SJCRH30 (cell line): ENCODE measurements at places on chromosomes 7 and 10.

DNA sequence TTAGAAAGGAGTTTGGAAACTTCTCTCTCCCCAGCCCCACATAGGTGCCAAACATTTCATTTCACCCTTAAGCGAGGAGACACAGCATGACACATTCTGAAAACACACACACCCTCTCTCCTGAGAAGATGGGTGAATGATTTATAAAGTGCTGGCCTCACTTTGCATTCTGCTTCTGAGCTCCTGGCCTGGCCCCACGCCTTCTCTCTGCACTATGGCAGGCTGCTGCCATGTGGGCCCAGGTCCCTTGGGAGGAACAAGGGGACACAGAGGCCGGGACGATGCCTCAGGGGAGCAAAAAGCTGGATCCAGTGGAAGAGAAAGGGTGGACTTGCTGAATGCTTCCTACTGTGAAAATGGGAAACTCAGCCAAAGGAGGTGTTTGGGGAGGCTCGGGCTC, 56.0 kb downstream of the CPXM2 start:
- DNase-seq: no peak

DNA sequence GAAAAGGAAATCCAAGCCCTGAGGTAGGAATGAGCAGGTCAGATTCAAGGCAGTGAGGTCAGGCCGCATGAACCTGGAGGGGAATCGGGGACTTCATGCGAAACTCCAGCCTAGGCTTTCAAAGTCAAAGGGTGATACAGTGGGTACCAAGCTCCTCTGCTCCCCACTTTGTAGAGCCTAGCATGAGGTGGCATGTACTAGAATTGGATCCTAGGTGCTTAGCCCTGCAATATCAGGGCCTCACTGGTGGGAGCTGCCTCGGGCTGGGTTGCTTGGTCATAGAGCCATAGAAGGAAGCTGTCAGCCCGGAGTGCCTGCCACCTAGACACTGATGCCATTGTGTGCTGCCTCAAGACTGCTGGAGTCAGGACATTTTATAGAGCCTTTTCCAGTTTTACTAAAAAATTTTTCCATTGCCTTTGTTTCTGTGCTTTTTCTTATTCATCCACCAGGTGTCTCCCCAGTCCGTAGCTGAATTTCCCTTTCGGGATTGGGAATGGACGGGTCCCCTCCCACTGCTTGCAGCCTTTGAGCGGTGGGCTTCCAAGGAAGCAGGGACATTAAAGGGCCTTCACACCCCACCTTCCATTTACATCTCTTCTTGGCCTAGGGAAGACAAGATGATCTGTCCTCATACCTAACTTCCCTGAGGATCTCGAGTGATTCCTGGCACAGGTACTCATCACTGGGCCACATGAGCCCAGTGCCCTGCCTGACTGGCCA, 5.5 kb upstream of the LZTS2 start:
- DNase-seq: peak; percentile 75

- DNase-seq: no peak
Observed at GRCh38 chr7:2180081-2180480, 52.7 kb downstream of the MAD1L1 start.

DNA sequence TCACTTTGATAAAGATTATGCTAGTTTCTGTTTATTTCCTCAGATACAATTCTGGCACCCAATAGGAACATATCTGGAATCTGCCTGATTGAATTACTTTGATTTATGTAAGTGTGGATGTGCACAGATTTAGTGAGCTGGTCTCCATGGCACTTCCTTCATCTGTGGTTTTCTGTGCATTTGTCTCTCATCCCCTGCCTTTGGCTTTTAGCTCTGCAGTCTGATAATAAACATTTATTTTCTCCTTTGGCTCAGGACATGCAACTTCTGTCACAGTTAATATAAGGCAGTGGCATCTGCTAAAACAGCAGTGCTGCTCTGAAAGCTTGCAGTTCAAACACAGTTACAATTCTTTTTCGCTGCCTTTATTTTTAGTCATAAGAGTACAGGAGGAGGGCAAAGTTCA, 273.7 kb upstream of the CHRM2 start:
- no peak for DNase-seq

GRCh38 chr7:114081606-114082425, 163.0 kb upstream of the PPP1R3A start:
- DNase-seq: peak; percentile 26

DNA sequence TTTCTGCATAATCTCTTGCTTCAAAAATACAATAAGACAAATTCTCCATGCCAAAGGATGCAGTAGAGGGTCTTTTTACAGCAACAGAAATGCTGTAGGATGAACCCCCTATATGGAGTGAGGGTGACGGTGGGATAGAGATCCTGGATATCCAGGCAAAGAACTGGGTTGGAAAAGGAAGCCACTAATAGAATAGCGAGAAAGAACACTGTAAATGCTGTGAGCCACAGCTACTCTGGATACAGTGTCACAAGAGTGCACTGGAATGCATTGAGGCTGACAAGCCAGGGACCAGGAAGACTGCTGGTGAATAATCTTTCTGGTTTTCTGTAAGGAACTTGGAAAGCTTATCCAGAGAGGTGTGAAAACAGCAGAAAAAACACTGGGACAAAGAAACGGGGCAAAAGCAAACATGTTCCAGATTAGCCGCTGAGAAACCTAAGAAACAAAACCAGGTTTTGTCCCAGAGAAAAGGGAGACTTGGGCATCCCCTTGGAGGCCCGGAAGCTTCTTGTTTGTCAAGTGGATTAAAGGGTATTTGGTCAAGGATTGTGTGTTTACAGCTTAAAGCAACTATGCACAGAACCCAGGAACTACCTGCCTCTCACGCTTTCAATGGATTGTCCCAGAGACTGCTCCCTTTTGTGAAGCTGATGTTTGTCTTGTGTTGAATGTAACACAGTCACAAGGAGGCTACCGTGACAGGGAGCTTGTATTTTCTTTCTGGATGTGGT, 6.2 kb upstream of the MSMB start:
- DNase-seq: no peak

- DNase-seq: no peak
Observed at GRCh38 chr10:63214571-63214970, 81.4 kb downstream of the NRBF2 start.

GRCh38 chr10:30786131-30786530, 156.6 kb upstream of the LYZL2 start:
- DNase-seq: no peak

- DNase-seq: no peak
Observed at GRCh38 chr7:93014410-93014809, 103.4 kb downstream of the SAMD9 start.

GRCh38 chr7:42753367-42753766, 158.5 kb downstream of the C7orf25 start:
- DNase-seq: no peak

- DNase-seq: no peak
Observed at GRCh38 chr10:62707810-62708209, 96.7 kb upstream of the ADO start.

DNA sequence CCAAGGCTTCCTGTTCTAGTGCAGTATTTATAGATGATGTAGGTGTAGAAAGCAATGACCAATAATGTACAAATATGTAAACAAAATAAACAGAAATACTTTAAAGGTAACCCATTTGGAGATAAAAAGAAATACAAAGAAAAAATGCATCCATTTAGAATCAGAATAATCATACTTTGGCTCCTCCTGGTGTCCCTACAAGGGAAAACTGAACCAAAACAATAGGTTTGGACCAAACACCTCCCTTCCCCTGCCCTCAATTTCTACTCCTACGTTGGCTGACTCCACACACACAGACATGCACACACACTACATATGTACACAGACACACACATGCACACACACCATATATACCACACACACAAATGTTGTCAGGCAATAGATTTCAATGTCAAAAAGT, 36.0 kb downstream of the C10orf143 start:
- DNase-seq: no peak

GRCh38 chr7:71517940-71518699, 386.2 kb downstream of the GALNT17 start:
- no peak for DNase-seq

GRCh38 chr10:101952191-101952590, 103.8 kb downstream of the ARMH3 start:
- DNase-seq: no peak

DNA sequence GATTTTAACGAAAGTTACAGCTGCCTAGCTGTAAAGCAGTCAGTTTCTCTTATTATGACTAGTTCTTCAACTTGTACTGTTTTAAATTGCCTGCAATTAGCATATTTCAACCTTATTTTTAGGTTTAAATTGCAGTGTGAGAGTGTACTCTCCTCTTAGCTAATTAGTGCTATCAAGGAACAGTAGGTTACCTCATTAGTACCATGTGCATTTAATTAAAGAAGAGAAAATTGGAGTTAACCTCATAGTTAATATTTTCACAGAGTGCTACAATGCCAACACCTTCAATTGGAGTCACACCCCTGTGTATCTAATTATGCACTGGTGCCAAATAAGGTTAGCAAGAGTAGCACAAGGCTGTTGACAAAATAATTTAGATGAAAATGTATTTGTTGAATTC, 154.6 kb downstream of the FOXP2 start:
- no peak for DNase-seq

GRCh38 chr7:12337095-12337494, 66.6 kb downstream of the VWDE start:
- no peak for DNase-seq

DNA sequence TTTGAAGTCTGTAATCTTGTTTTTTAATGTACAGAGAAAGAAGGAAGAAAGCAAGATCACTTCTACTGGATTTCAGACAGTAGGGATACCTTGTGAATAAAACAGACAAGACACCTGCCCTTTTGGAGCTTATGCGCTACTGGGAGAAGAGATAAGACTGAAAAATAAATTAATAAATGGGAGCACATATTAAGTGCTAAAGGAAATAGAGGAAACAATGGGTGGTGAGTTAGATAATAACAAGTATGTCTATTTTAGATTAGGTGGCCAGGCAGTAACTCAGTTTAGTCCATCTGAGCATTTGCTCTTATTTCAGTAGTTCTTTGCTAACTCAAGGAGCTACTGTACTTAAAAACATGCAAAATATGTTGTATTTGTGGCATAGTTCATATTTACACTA, 15.9 kb downstream of the MIOS start:
- DNase-seq: no peak

GRCh38 chr7:82209179-82209747, 234.3 kb downstream of the CACNA2D1 start:
- DNase-seq: no peak

GRCh38 chr10:131044379-131045111, 267.0 kb downstream of the TCERG1L start:
- DNase-seq: no peak

GRCh38 chr10:74488907-74489306, 337.5 kb upstream of the KAT6B start:
- DNase-seq: no peak

DNA sequence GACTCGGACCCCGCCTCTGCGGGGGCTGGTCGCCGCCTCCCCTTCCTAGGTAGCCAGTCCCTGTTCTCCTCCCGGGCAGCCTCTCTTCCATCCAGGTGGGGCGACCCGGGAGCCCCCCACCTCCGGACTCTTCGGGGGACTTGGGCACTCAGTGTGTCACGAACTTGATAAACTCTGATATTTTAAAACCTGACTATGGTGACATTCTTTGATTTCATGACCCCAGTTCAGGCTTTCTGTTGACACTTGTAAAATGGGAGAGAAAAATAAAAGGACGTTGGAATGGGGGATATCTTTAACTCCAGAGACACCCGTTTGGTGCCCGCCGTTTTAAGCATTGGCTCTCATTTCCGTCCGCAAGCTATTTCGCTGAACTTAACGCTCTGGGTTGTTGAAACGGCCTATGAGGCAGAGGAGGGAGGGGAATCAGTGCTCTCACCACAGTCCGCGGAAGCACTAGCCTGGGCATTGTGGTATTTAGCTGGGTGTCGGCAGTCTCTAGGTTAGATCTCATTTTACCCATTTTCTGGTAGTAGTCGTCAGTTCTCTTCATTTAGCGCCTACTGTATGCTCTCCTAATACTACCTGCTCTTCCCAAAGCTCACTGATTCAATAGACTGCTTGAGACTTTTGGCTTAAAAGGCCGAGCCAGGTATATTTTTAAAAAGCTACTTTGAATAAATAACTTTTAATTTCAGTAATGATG, 738 bp downstream of the VPS26A start:
- DNase-seq: peak; percentile 55

- no peak for DNase-seq
Observed at GRCh38 chr10:52994370-52994769, 221.8 kb upstream of the MBL2 start.

GRCh38 chr10:50210876-50211275, 40.4 kb downstream of the ASAH2 start:
- no peak for DNase-seq

DNA sequence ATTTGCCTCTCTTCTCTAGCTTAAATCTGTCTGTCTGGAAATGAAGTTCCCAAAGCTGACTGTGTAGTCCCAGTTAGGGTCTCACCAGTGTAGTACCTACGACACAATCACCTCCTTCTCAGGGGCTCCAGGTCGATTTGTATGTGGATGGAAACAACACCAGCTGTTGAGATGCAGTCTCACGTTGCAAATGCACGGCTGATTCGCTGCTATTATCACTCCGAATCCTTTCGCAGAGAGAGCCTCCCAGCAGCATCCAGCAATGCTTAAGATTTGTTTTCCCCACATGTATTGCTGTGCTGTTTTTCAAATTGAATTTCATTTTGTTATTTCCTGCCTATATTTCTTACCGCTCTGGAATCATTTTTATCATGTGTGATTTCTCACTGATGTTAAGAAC, 16.3 kb downstream of the VSTM4 start:
- no peak for DNase-seq

- peak; percentile 59 for DNase-seq
Observed at GRCh38 chr10:22624287-22624738, 90.1 kb downstream of the PIP4K2A start.

- DNase-seq: no peak
Observed at GRCh38 chr7:22329816-22330524, 27.0 kb downstream of the RAPGEF5 start.

DNA sequence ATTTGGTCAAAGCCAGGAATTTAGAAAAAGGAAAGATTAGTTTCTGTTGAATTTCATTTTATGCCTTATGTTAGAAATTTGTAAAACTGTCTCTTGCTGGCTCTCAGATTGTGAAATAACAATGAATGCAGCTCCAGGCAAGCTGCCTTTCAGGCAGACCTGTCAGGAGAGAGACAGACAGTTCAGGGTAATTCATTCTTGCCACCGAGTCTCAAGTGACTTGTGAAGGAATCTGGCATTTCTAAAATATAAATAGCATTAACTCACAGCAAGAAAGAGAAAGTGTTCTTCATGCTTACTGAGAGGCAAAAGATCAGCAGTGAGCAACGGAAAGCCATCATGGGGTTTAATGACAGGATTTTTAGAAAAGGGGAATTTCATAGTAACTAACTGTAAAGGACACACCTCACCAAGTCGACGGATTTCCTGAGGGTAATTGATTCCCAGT, 442.3 kb upstream of the AKR1E2 start:
- peak; percentile 16 for DNase-seq

DNA sequence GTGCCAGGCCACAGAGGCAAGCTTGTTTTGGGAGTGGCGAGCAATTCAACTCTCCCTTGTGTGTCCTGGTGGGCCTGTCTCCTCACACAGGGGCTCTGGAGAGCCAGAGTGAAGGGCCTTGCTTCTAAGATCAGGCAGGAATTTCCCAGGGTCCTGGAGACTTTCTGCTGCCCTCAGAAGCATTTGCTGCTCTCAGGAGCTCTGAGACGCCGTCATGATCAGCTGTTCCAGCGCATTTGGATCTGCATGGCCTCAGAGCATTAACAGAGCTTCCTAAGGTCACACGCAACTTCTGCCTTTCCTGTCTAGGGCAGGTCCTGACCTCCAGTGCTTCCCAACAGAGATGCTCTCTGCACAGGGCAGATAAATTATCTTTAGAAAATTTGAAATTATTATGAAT, 52.2 kb upstream of the C10orf90 start:
- no peak for DNase-seq

GRCh38 chr10:10247585-10247984, 770.1 kb upstream of the CELF2 start:
- DNase-seq: no peak

GRCh38 chr7:84175461-84175860, 19.1 kb downstream of the SEMA3A start:
- no peak for DNase-seq
